ENCODE measurements at places on chromosomes 1 and 21.

- DNase-seq: no peak
These were observed 43.5 kb upstream of the SDC3 start for GRCh38 chr1:30952098-30952497.

DNA sequence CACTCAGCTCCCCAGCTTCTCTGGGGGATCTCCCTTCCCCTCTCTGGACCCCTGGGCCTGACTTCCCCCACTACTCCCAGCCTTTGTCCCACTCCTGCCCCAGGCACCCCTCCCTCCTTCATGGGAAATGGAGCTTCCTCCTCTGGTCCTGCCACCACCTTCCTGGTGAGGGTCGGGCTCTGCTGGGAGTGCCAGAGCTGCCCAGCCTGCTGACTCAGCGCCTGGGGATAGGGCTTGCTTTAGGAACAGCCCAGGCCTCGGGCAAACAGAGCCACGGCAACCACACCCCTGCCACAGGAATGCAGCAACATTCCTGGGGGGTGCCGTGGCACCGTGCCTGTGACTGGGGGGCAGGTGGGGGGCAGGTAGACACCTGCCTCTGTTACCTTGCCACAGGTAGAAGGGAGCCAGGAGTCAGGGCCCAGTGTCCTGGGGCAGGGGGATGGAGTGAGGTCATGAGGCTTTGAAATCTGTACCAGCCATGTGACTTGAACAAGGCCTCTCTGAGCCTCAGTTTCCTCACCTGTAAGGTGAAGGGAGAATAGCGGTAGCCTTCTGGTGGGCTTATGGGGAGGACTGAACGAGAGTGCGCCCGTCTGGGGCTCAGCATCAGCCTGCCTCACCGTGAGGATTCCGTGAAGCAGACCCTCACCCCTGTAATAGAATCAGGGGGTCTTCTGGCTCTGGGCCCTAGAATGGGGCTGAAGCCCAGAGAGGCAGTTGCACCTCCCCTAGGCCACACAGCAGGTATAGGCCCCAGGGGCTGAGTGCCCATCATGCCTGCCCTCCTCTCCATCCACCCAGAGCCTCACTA lies 17.8 kb upstream of the EPHA2 start:
- DNase-seq: no peak

- no peak for DNase-seq
These were observed 16.6 kb downstream of the SERINC2 start for GRCh38 chr1:31429583-31429982.

DNA sequence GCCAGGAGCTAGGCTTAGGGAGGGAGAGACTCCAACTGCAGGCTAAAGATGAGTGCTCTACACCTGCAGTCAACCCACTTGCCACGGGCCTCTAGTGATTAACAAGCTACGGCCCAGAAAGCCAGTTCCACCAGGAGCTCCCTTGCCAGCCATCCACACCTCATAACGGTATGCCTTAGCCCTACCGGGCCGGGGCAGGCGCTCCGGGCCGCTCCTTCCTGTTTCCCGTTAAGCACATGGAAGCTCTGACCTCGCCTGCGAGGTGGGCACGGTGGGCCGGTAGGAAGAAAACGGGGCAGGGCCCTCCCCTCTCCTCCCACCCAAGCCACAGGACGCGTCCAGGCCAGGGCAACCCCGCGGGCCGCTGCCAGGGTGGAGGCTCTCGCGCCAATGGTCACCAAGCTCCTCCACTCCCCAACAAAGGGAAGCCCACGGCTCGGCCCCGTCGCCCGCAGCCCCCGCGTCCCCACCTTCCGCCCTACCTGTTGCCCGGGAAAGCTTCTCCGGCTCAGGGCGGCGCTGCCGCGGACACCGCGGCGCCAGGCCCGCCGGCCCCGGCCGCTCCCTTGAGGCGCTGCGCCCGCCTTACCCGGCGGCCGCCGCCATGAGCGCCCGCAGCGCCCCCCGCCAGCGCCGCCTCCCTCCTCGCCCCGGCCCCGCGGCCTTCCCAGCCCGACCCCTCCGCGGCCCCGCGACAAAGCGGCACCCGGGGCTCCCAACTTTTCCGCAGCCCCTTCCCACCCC lies 627 bp downstream of the CERS2 start:
- DNase-seq: no peak

DNA sequence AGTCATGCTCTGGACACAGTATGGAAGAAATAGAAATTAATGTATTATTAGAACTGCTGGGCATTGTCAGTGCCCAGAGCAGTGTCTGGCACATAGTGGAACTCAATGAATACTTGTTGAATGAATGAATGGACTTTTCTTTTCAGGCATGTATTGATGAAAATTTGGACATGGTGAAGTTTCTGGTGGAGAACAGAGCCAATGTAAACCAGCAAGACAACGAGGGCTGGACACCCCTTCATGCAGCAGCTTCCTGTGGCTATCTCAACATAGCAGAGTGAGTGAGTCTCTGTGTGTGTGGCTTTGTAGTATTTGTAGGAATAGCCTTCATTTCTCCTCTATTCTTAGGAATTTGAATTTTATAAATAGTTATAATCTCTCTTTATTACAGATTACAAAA lies 68.1 kb downstream of the PPP1R12B start:
- DNase-seq: no peak

DNA sequence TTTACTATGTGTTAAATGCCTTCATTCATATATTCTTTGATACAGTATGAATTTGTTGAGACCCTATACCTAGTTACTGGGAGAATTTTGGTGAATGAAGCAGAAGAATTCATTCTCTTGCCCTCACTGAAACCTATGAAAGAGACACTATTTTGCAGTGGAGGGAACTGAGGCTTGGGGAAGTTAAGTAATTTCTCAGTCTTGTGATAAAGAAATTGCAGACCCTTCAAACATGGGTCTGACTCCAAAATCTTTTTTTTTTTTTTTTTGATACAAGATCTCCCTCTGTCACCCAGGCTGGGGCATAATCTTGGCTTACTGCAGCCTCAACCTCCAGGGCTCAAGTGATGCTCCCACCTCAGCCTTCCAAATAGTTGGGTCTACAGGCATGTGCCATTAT lies 132.1 kb downstream of the DNM3 start:
- no peak for DNase-seq

DNA sequence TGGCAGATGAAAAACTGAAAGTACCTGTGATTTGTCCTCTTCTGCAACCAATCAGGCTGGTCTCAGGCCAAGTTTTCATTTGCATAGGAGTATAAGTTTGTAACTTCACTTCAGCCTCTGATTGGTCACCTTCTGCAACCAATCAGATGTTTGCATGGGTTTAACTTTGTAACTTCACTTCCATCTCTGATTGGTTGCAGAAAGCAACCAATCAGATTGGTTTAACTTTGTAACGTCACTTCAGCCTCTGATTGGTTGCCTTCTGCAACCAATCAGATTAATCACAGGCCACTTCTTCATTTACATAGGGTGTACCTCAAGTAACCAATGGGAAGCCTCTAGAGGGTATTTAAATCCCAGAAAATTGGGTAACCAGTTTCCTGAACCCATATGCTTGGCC lies 18.9 kb upstream of the TUT4 start:
- DNase-seq: no peak

GRCh38 chr1:169235568-169235967 lies 129.1 kb downstream of the ATP1B1 start:
- no peak for DNase-seq

- DNase-seq: no peak
These were observed 38.0 kb downstream of the LAMC1 start for GRCh38 chr1:183061194-183061593.

GRCh38 chr1:85449356-85449755 lies 15.6 kb downstream of the DDAH1 start:
- no peak for DNase-seq

- DNase-seq: no peak
These were observed 5.2 kb upstream of the OTUD7B start for GRCh38 chr1:150015651-150016131.

- DNase-seq: no peak
These were observed 253.0 kb upstream of the HOOK1 start for GRCh38 chr1:59561796-59562195.

GRCh38 chr1:228297822-228298221 lies 90.0 kb downstream of the OBSCN start:
- DNase-seq: no peak

- DNase-seq: no peak
These were observed 325.1 kb upstream of the GREM2 start for GRCh38 chr1:240936911-240937668.

DNA sequence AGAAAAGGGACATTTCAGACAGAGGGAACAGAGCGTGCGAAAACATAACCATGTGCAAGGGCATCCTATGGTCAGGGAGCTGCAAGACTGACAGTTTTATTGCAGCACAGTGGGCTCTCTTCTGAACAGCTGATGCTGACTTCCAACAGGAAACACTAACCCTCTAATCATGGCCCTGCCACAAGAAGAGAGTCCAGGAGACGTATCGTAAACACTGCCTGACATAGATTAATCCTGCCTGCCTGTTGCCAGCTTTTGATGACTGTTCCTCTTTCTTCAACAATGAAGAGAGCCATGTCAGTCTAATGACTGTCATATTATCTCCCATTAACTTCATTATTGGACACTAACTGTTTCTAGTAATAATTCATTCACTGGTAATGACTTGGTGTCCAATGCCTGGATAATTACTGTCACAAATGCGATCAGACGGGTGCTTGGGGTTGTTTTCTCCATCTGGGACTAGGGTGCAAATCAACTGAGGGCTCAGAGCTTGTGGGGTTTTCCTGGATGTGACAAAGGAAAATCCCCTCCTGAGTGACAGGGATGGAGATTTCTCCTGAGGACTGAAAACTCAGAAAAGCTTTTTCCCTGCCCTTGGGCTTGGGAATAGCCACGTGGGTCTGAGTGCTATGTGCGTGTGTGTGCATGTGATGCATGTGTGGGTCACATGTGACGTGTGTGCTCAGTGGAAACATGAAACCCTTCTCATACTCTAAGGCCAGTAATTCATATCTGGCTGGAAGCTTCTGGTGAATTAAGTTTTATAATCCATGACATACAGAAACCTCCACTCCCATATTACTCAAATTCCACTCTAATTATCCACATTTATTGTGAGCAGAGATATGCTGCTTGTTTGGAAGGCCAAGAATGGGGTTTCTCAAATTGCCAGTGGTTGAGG lies 144.0 kb upstream of the PLXNA2 start:
- DNase-seq: no peak

DNA sequence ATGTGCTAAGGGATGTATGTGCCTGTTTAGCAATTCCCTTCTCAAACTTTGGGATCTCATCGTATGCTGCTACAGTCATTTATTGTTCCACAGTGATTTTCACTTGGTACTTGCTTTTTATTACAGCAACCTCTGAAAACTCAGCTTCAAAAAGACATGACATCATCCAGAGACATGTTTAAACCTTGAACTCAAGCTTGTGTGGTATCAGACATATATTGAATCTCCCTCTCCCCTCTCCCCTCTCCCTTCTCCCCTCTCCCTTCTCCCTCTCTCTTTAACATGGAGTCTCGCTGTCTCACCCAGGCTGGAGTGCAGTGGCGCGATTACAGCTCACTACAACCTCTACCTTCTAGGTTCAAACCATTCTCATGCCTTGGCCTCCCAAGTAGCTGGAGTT lies 19.5 kb upstream of the TUT4 start:
- DNase-seq: no peak
